ENCODE measurements at places on chromosomes 3 and 15.

DNA sequence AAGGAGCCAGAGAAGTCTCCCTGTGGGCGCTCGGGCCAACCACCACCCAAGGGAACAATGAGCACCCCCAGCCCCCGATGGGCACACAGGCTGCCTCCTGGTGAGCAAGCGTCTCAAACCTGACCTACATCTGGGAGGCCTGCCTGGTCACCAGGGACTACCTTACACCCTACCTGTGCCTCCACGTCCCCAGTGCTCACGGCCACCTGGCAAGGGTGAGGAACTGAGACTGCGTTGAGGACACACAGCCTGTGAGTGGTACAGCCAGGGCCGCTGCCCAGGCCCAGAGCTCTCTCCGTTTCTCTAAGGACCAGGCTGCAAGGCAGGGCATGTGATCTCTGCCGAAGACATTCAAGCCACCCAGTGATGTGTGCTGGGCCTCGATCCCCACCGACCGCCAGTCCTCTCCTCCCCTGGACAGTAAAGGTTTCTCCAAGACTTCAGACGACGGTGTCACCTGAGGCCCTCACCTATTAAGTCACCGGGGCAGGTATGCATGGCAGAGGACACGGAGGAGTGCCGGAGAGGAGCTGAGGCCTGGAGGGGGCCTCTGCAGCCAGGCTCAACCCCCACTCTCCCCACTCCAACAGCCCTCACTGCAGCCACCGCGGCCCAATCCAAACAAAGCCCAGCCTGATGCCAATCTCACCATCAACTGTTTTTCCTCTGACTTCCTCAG is 2.8 kb downstream of the GOLGA8A start:
- no peak for DNase-seq

DNA sequence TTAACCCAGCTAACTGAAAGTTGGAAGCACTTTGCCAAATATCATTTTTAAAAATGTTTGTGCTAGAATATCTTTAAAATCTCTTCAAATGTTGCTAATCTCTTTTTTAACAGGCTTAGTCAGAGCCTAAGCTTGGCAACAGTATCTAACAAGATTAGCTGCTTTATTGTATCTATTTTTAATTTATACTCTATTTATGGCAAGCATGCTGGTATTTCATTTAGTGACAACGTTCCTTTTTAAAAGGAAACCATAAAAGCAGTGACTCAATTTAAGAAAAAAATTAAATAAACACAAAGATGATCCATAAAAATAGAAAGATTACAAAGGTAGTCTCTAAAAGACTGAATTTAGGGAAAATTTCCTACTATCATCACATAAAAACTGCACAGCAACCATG is 40.5 kb downstream of the SLC12A6 start:
- DNase-seq = no peak

- DNase-seq = no peak
Measured at GRCh38 chr3:110323349-110323748, 748.3 kb upstream of the NECTIN3 start.

- no peak for DNase-seq
Measured at GRCh38 chr3:48240000-48240963, 622 bp upstream of the ZNF589 start.

Measured in activated T-cell treated with anti-CD3 and anti-CD28 coated beads, Interleukin-2, amount 50 U/mL, for 4 hours (primary cell).